ENCODE measurements at places on chromosomes 6 and 20. TPM values are rescaled to one million over a fixed set of nuclear protein-coding genes. Genes with fewer than 3 reads are reported as not detected.

DNA sequence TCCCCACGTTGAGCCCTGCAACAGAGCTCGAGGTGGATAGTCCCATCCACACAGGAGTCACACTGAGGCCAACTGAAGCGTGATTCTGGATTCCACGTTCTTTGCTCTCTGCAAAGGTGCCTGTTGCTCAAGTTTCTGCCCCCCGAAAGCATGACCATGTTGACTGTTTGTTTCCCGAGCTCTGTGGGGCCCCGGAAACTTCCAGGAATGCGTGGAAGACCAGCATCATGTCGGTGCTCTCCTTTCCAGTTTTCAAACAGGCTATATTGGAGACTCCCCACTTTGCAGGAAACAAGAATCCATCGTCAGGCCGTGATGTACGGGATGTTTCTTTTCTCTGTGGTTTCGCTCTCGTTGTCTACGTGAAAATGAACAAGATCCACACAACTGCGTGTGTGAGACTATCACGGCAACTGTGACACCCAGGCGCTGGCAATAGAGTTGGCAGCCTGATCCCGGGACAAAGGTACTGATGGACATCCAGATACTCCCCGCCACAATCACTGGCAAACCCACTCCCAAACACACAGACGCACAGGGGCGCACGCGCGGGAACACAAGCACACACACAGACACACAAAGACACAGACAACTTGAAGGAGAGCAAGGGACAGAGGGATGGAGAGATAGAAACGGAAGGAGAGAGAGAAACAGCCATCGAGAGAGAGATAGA, 444.6 kb upstream of the DEFB115 start:
- H3K36me3 ChIP-seq = no peaks in the 10 kb centered on the region
- no peak for DNase-seq
- no peak overlapping the region for H3K4me3 ChIP-seq
- no peak overlapping the region for H3K27ac ChIP-seq

DNA sequence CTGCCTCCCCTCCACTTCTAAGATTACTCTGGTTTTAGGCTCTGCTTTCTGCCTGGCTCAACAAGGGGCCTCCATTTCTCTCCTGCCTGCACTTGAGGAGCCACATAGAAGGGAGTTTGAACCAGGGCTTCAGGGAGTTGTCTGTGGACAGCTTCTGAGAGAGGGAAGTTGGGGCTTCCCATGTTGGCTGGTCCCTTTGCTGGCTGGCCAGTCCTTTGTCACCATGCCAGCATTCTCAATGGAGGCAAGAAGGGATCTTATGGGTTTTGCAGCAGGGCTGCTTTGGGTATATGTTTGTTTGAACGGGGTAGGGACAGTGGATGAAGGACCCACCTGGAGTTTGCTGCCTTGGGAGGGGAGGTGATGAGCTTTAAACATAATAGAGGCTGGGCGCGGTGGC, 124.9 kb downstream of the CARMIL1 start:
- H3K36me3 ChIP-seq = no peaks in the 10 kb centered on the region
- H3K4me3 ChIP-seq = no peak overlapping the region
- no peaks in the 10 kb centered on the region for H3K27me3 ChIP-seq
- no peak for DNase-seq
- peaks cover 9% of the 10 kb centered on the region for H3K4me1 ChIP-seq
- H3K27ac ChIP-seq = no peak overlapping the region

- no peaks in the 10 kb centered on the region for H3K36me3 ChIP-seq
- no peak overlapping the region for H3K27ac ChIP-seq
- no peak overlapping the region for H3K4me3 ChIP-seq
- no peaks in the 10 kb centered on the region for H3K4me1 ChIP-seq
- H3K27me3 ChIP-seq = no peaks in the 10 kb centered on the region
These were observed 560.0 kb downstream of the C6orf118 start for GRCh38 chr6:164749221-164750064.

DNA sequence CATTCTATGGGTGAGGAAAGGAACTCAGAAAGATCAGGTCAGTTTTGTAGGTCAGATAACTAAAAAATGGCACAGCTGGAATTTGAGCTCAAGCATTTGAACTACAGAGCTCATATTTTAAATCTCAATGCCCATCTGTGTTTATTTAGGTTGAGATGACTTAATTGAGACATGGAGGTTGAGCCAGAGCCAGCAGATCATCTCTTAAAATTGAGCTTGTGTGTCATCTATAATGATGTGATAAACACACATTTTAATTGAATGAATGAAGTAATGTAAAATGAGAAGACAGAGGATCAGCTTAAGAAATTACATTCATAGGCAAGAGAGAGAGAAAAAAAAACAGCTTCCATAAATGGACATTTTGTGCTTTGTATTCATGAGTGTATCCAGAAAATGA, 3.7 kb downstream of the MANEA start:
- peaks cover 24% of the 10 kb centered on the region for H3K36me3 ChIP-seq
- peaks cover 16% of the 10 kb centered on the region for H3K4me1 ChIP-seq
- H3K27ac ChIP-seq = no peak overlapping the region

DNA sequence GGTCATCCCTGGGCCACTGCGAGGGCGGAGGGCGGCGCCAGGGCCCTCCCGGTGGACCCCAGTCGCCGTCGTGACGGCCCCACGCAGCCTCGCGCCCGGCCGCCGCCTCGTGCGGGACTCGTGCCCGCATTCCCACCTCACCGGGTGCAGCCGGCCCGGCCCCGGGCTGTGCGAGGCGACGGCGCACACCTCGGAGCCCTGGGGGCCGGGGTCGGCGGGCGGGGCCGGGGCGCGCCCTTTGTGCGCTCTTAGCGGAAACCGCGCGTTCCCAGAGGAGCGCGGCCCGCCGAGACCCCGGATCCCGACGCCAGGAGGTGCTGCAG, 5.5 kb upstream of the DLL1 start:
- peaks cover 16% of the 10 kb centered on the region for H3K4me1 ChIP-seq
- no peaks in the 10 kb centered on the region for H3K27me3 ChIP-seq
- no peak overlapping the region for H3K4me3 ChIP-seq
- DNase-seq = no peak

- H3K4me1 ChIP-seq = no peaks in the 10 kb centered on the region
- no peaks in the 10 kb centered on the region for H3K36me3 ChIP-seq
- H3K27ac ChIP-seq = no peak overlapping the region
- DNase-seq = no peak
- no peaks in the 10 kb centered on the region for H3K27me3 ChIP-seq
- no peak overlapping the region for H3K4me3 ChIP-seq
These were observed 105.9 kb upstream of the CDYL start for GRCh38 chr6:4670290-4670689.

GRCh38 chr6:157316871-157317814, 6.2 kb downstream of the TMEM242 start:
- peaks cover 24% of the 10 kb centered on the region for H3K4me1 ChIP-seq
- no peak for DNase-seq
- no peaks in the 10 kb centered on the region for H3K27me3 ChIP-seq
- peaks cover 25% of the 10 kb centered on the region for H3K36me3 ChIP-seq

DNA sequence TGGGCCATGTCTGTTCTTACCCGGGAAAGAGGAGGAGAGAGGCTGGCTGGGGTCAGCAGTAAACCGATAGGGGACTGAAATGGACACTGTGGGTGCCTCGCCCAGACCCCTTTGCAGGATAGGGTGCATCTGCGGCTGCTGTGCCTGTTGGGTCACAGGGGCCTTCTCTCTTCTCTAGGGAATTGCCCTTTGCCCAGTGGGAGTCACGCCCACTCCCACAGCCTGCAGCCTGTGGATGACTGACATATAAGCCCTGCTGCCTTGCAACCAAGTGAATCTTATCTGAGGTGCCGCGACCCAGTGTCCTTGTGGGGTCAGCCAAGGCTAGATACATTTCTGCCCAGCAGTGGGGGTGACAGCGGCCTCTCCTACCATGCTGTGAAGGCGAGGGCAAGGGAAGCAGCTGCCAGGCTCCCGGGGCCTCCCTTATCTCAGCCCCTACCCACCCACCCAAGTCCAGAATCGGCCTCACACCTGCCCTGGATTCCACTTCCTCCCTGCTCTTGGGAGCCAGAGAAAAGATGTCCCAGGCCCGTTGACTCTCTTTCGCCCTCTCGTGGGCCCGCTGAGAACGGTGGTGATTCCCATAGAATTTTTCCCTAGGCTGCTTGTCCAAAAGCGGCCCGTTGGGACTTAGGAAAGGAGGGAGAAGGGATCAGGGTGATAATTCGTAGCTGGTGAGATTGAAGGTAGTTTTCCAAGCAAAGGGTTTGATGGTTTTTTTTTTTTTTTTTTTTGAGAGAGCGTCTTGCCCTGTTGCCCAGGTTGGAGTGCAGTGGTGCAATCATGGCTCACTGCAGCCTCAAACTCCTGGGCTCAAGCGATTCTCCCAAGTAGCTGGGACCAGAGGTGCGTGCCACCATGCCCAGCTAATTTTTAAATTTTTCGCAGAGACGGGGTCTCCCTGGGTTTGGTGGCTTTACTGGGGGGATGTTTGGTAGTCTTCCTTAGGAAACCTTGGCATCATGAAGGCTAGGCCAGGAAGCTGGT, 76.4 kb upstream of the RNF24 start:
- H3K4me3 ChIP-seq = no peak overlapping the region
- 0 out of 2 replicates have a peak, but pooled peaks cover 3% of the 10 kb centered on the region for H3K4me1 ChIP-seq
- H3K36me3 ChIP-seq = no peaks in the 10 kb centered on the region
- no peak overlapping the region for H3K27ac ChIP-seq

- no peaks in the 10 kb centered on the region for H3K27me3 ChIP-seq
- no peak overlapping the region for H3K4me3 ChIP-seq
- DNase-seq = no peak
These were observed 188.9 kb downstream of the PLCB1 start for GRCh38 chr20:8321001-8321400.

- no peaks in the 10 kb centered on the region for H3K27me3 ChIP-seq
- no peaks in the 10 kb centered on the region for H3K4me1 ChIP-seq
- no peak overlapping the region for H3K27ac ChIP-seq
- H3K4me3 ChIP-seq = no peak overlapping the region
- DNase-seq = no peak
These were observed 98.9 kb upstream of the ENPP5 start for GRCh38 chr6:46269447-46270229.

DNA sequence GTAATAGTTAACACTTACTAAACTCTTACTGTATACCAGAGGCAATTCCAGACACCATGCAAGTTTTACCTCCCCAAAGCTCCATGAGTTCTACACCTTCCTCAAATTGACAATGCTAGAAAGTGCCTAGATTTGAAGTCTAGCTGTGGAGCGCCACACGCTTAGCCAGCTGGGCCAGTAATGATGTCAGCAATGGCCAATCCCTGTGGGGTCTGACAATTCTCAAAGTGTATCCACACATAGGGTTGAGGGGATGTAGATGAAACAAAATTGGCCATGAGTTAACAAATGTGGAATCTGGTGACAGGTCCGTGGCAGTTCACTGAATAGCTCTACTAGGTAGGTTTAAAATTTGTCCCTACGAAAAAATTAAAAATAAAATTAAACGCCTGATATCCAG, 1.3 kb downstream of the ZNF343 start:
- peak overlapping the region; percentile 89 for H3K4me3 ChIP-seq
- peak; percentile 47 for DNase-seq
- H3K27ac ChIP-seq = no peak overlapping the region
- no peaks in the 10 kb centered on the region for H3K27me3 ChIP-seq

- no peaks in the 10 kb centered on the region for H3K27me3 ChIP-seq
- H3K4me3 ChIP-seq = no peak overlapping the region
- DNase-seq = no peak
- no peaks in the 10 kb centered on the region for H3K36me3 ChIP-seq
These were observed 32.4 kb downstream of the COL9A1 start for GRCh38 chr6:70270287-70271005.

GRCh38 chr6:96613291-96613999, 50.5 kb downstream of the FHL5 start:
- peaks cover 48% of the 10 kb centered on the region for H3K4me1 ChIP-seq
- peak; percentile 44 for DNase-seq
- H3K27ac ChIP-seq = no peak overlapping the region
- no peaks in the 10 kb centered on the region for H3K27me3 ChIP-seq
- H3K36me3 ChIP-seq = no peaks in the 10 kb centered on the region
- no peak overlapping the region for H3K4me3 ChIP-seq

GRCh38 chr6:39353698-39354315, 31.3 kb upstream of the KCNK16 start:
- no peaks in the 10 kb centered on the region for H3K27me3 ChIP-seq
- DNase-seq = peak; percentile 19
- no peak overlapping the region for H3K4me3 ChIP-seq
- no peak overlapping the region for H3K27ac ChIP-seq
- no peaks in the 10 kb centered on the region for H3K4me1 ChIP-seq
- no peaks in the 10 kb centered on the region for H3K36me3 ChIP-seq

DNA sequence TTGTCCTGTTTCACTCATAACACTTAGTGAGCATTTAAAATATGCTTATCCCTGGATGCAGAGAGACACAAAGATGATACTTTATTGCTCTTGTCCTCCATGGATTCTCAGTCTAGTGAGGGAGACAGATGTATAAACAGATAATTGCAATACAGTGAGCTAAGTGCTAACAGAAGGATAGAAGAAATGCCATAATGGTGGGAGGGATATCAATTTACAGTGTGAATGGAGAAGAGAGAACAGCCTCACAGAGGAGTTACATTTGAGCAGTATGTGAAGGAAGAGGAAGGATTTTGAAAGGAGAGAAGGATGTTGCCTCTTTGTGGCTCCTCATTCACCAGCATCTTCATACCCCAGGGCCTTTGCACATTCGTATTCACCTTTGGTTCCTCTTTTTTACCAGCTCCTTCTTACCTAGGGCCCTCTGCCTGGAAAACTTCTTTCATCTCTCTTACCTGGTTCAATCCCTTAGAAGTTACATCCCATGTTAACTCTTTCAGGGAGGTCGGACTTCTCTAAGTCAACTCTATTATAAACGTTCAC, 341.7 kb downstream of the PRL start:
- no peak overlapping the region for H3K27ac ChIP-seq
- DNase-seq = no peak
- H3K4me1 ChIP-seq = no peaks in the 10 kb centered on the region
- no peaks in the 10 kb centered on the region for H3K27me3 ChIP-seq

DNA sequence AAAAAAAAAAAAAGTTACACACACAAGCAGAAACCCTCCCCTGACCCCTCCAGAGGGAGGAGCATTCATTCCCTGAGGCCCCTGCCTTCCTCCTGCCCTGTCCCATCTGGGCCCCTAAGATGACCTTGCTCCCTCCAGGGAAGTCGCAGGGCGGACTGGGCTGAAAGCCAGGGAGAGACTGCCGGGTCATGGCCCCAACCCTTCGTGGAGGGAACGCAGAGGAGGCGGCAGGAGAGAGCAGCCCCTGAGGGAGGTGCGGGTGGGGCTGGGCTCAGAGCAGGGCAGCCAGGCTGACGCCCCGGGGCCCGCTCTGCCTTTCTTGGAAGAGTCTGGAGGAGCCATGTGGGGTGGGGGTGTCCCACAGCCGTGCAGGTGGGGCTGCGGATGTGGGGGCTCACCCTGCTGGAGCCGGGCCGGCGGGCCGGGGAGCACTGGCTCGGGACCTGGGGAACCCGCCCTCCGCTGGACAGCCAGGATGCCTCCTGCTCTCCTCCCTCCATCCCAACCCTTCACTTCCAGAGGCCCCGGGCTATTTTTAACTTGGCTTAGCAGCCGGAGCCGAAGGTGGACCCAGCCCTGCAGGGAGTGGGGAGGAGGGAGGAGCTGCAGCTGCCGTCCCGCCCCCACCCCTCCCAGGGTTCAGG, 15.0 kb upstream of the ABHD16B start:
- H3K4me3 ChIP-seq = no peak overlapping the region
- H3K27me3 ChIP-seq = no peaks in the 10 kb centered on the region
- DNase-seq = no peak
- no peaks in the 10 kb centered on the region for H3K36me3 ChIP-seq
- no peaks in the 10 kb centered on the region for H3K4me1 ChIP-seq

GRCh38 chr6:162873537-162873936, 145.8 kb downstream of the PACRG start:
- H3K27ac ChIP-seq = no peak overlapping the region
- DNase-seq = no peak
- no peaks in the 10 kb centered on the region for H3K4me1 ChIP-seq

SERAC1 gene
- 1.1 TPM for total RNA-seq

MAN1A1 gene
- total RNA-seq = 0.48 TPM

OR2J3 gene
- not detected for total RNA-seq

OPRM1 gene
- not detected for total RNA-seq

CLPSL1 gene
- not detected for total RNA-seq

TRAPPC3L gene
- not detected for total RNA-seq

LCA5 gene
- total RNA-seq = not detected

SMOC2 gene
- not detected for total RNA-seq

SLC17A2 gene
- total RNA-seq = not detected

Data from Karpas-422 (cell line).